Left colon (tissue), 2 donors: ENCODE measurements at places on chromosomes 1 and 21. TPM values are rescaled to one million over a fixed set of nuclear protein-coding genes. Genes with fewer than 3 reads are reported as not detected.

RNU1-2 gene
- 5,589 TPM for total RNA-seq

RPS8 gene
- 1,342 TPM for total RNA-seq

FBLIM1 gene
- 275 TPM for total RNA-seq

KCNA3 gene
- total RNA-seq = 0.92 TPM

KISS1 gene
- total RNA-seq = not detected

TSPAN1 gene
- 1,260 TPM for total RNA-seq

VASH2 gene
- 0.59 TPM for total RNA-seq

RAB42 gene
- 4.7 TPM for total RNA-seq

SERPINC1 gene
- not detected for total RNA-seq

S100A6 gene
- total RNA-seq = 2,086 TPM

SLC1A7 gene
- total RNA-seq = 0.58 TPM

AMPD2 gene
- 38.9 TPM for total RNA-seq

LCE1C gene
- not detected for total RNA-seq

SPATC1L gene
- total RNA-seq = 5.9 TPM

TENT5C gene
- 30.7 TPM for total RNA-seq

STXBP3 gene
- total RNA-seq = 75.5 TPM

MYOC gene
- total RNA-seq = 1.9 TPM

TFF2 gene
- 0.98 TPM for total RNA-seq

DISC1 gene
- total RNA-seq = 12.8 TPM

LAMB3 gene
- 136 TPM for total RNA-seq

GJC2 gene
- 0.49 TPM for total RNA-seq

CASQ1 gene
- total RNA-seq = not detected

FCRLB gene
- not detected for total RNA-seq

ARHGAP29 gene
- 6.3 TPM for total RNA-seq

NHLH1 gene
- not detected for total RNA-seq

RUSC1 gene
- 78.8 TPM for total RNA-seq

ERVH48-1 gene
- total RNA-seq = not detected

GJA9 gene
- total RNA-seq = 1.2 TPM

SLAMF9 gene
- not detected for total RNA-seq

BRINP2 gene
- 0.12 TPM for total RNA-seq

HUNK gene
- total RNA-seq = 9.0 TPM

SLFNL1 gene
- total RNA-seq = 0.25 TPM

CAPN8 gene
- total RNA-seq = 118 TPM

CFAP141 gene
- not detected for total RNA-seq

LGR6 gene
- total RNA-seq = 1.9 TPM

RSPO1 gene
- total RNA-seq = 0.52 TPM

MCOLN3 gene
- 1.1 TPM for total RNA-seq

TRAF3IP3 gene
- total RNA-seq = 2.3 TPM

LAMC1 gene
- total RNA-seq = 32.3 TPM

TCHH gene
- 0.06 TPM for total RNA-seq

IVL gene
- total RNA-seq = not detected

OR2T33 gene
- total RNA-seq = not detected

NTMT2 gene
- total RNA-seq = not detected

SMG5 gene
- 65.3 TPM for total RNA-seq

LZIC gene
- total RNA-seq = 45.9 TPM

ACTL8 gene
- not detected for total RNA-seq

TNN gene
- total RNA-seq = 0.06 TPM

IRF6 gene
- 132 TPM for total RNA-seq

UMODL1 gene
- total RNA-seq = 0.43 TPM

SPRR4 gene
- total RNA-seq = not detected

AIRE gene
- total RNA-seq = 0.20 TPM

SESN2 gene
- 34.7 TPM for total RNA-seq

GUCA2A gene
- 1,178 TPM for total RNA-seq

BMP8B gene
- total RNA-seq = 20.2 TPM

KRTAP25-1 gene
- total RNA-seq = not detected

KPRP gene
- total RNA-seq = not detected
